ENCODE measurements at places on chromosomes 16 and 17.
A peak's percentile ranks its signal among the peaks of the same experiment; 100 is the strongest.

DNA sequence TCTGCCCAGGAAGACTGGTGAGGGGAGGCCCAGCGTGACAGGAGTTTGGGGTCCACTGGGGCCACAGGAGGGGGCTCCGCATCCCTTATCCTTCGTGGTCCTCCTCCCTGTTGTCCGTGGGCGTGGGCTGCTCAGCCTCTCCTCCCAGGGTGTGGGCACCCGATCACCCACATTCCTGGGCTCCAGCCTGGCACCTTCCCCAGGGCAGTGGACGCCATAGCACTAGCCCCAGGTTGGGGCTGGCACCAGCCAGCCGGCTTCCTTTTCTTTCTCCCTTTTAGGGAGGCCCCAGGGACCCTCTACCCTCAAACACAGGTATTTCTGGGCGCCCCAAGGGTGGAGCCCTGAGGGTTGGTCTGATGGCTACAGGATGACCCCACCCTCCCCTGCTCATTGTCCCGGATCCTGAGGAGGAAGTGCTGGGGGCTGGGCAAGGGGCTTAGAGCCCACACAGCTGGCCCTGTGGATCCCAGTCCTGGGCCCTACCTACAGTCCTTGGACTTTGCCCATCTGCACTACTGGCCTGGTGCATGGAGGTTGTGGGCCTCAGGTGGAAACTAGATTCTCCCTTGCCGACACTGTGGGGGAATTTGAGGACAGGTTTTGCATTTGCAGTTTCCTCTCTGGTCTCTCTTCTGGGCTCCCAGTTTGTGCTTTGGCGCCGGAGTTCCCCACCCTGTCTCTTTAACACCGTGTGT lies 1.1 kb downstream of the KIF1C start:
- DNase-seq = peak; percentile 16

GRCh38 chr16:28149011-28149888 lies 62.5 kb downstream of the XPO6 start:
- no peak for DNase-seq

DNA sequence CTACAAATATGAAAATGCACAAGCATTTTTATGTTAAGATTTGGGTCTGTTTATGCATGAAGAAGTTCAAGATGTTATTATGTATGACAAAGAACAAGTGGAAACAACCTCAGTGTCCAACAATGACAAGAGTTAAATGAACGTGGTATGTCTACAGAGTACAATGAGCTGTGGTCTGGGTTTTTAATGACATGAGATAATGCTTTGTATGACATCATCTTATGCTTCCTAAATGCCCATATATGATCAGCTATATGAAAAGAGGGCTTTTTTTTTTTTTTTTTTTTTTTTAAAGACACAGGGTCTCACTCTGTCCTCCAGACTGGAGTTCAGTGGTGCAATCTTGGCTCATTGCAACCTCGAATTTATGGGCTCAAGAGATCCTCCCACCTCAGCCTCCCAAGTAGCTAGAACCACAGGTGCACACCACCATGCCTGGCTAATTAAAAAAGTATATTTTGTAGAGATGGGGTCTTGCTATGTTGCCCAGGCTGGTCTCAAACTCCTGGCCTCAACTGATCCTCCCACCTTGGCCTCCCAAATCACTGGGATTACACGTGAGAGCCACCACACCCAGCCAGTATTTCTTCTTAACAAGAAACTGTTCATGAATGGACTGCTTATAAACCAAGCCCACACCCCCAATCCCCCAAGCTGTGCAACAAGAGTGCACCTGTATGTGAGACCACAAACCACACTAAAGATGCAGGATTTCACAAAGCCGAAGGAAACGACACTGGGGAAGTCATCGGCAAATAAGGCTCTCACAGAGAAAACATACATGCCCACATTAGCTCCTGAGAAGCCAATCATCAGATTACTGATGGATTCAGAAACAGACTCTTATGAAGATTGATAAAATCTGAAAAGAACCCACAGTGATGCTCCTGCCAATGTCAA lies 114.5 kb downstream of the CPPED1 start:
- DNase-seq = no peak

- peak; percentile 93 for DNase-seq
These were observed 22.4 kb upstream of the TEKT1 start for GRCh38 chr17:6853764-6854442.

DNA sequence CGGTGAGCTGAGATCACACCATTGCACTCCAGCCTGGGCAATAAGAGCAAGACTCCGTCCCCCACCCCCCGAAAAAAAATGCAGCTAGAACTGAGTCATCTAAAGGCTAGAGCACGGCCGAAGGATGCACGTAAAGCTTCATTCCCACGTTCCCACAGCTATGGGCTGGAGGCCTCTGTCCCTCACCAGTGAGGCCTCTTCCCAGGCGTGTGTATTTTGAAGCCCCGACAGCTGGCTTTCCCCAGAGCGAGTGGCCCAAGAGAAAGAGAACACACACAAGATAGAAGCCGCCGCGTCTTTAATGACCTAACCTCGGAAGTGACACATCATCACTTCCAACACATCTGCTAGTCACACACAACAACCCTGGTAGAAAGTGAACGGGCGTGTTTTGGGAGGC lies 6.6 kb upstream of the KCTD5 start:
- DNase-seq = no peak

GRCh38 chr17:8117367-8117979 lies 841 bp downstream of the ALOXE3 start:
- DNase-seq = peak; percentile 29

GRCh38 chr17:22286337-22287041 lies 594.2 kb downstream of the KCNJ18 start:
- no peak for DNase-seq

DNA sequence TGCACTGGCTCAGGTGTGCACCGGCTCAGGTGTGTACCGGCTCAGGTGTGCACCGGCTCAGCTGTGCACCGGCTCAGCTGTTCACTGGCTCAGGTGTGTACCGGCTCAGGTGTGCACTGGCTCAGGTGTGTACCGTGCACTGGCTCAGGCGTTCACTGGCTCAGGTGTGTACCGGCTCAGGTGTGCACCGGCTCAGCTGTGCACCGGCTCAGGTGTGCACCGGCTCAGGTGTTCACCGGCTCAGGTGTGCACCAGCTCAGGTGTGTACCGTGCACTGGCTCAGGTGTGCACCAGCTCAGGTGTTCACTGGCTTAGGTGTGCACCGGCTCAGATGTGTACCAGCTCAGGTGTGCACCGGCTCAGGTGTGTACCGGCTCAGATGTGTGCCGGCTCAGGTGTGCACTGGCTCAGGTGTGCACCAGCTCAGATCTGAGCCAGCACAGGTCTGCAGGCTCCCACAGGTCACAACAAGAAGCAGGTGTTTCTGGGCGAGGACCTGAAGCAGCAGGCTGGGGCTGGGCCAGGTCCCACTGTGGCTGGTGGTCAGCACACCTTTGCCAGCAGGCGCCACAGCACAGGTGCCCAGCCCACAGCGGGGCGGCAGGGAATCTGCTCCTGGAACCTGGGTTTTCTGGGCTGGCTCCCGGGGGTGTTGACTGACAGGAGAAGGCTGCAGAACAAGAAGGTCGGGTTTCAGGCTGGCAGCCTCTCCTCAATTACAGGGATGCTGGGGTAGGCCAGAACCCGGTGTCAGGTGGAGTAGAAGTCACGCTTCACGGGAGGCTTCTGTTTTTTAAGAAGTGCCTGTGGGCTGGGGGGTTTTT lies 17.2 kb downstream of the METRNL start:
- no peak for DNase-seq

- peak; percentile 79 for DNase-seq
These were observed 2.3 kb upstream of the LHX1 start for GRCh38 chr17:36934692-36935630.

DNA sequence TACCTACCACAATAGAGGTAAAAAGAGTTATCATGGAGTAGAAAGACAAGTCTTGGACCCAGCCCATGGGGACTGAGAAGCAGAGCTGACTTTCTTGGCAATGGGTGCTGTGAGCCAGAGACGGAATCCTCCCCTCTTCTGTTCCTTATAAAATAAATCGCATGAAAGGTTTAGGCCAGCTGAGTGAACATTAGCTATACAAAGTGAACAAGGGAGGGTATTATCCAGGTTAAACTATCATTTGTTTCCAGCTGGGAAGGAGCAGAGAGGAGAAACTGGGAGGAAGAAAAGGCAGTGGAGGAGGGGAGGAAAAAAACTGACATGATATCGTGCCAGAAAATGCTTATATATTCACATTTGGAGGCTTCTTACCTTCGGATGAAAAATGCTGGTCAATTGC lies 13.3 kb upstream of the PAFAH1B1 start:
- DNase-seq = no peak

DNA sequence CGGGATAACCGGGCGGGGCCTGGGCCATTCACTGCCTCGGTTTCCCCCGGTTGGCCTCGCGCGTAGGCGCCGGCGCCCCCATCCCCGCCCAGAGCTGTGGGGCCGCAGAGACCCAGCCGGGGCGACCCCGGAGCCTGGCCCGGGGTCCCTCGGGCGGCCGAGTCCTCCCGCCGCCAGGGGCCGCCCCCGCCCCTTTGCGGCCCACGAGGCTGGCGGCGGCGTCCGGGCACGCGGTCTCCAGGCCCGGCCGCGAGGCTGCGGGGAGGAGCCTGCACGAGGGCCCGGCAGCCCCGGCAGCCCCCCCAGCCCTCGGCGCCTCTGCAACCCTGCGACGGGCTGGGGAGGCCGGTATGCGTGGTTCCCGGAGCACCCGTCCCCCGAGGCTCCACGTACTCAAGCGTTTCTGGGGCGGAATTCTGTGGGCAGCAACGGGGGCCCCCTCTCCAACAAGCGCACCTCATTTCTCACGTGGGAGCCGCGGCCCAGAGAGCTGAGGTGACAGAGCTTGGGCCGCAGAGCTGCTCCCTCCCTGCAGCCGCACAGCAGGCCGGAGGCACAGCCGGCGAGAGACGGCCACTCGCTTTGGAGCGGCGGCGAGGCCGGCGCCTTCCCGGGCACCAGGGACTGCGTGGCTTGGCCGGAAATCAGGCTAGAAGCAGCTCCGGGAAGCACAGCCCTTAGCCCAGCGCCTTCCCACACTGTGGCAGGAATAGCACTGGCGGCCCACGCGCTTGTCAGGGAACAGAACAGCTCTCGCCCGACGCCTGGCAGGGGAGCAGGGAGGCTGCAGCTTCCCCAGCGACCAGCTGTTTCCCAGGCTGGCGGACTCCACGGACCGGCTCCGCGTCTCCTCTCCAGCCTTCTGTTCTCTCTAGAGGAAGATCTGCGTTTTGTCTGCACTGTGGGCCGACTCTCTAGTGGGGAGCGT lies 867 bp upstream of the LIMD2 start:
- DNase-seq = peak; percentile 78

- DNase-seq = no peak
These were observed 227.1 kb upstream of the ZFHX3 start for GRCh38 chr16:73275024-73275423.

- DNase-seq = no peak
These were observed 32.8 kb downstream of the DNAH2 start for GRCh38 chr17:7750321-7750821.

DNA sequence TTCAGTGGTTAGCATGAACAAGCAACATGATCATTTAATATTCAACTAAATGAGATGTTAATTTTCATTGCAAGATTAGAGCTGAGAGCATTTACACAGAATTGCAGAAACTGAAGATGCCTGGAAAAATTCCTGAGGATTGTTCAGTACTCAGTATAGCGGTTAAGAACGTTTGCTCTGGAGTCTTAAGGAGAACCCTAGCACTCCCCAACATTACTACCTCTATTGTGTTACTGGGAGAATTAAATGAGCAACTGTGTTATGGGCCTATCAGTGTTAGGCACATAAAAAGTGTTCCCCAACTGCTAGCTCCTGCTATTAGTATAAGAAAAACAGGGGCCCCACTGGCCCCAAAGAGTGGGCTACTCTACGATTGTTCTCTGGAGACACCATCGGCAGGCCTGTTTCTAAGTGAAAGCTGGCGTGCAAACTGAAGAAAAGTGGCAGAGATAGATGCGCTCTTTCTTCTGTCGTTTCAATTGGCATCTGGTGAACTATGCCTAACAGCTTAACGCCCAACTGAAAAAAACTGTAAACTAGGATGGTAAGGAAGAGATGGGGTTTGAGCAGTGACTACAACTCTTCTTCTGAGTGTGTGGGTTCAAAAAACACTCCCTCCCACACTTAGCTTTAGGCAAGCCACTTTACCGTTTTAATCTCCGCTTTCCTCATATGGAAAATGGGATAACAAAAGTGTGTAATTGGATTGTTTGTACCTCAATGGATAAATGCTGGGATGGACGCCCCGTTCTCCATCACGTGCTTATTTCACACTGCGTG lies 1.3 kb downstream of the CDR2 start:
- DNase-seq = no peak

GRCh38 chr17:82967268-82968032 lies 112.0 kb upstream of the METRNL start:
- no peak for DNase-seq

DNA sequence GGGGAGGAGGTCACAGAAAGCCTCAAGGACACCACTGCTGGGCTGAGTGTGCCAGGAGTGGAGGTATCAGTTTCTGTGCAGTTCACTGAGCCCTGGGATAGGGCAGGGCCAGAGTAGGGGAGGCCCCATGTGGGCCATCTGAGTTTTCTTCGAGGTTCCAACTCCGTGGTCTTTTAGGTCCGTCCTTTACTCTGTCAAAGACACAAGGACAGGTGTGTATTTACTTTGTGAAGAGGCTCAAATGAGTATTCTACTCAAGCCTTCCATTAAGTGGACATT lies 59.5 kb downstream of the USP22 start:
- DNase-seq = no peak

DNA sequence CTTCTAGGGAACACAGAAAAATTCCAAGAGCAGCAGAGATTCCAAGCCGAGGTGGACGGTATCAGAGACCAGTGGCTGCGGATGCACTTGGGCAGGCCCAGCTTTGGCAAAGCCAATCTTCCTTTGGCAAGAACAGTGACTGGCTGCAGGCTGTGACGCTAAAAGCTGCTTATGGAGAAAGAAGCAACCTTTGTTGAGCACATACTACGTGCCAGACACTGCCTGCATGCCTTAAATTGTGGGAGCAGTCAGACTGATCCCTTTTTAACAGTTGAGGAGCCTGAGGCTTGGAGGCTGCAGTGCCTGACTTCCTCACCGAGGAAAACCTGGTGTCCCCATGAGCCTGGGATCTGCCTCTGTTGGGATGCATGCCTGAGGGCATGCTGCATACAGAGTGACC lies 69.0 kb upstream of the AMZ2 start:
- no peak for DNase-seq

GRCh38 chr17:31525801-31526549 lies 134.5 kb downstream of the RAB11FIP4 start:
- DNase-seq = peak; percentile 63

GRCh38 chr17:64343833-64344637 lies 46.6 kb downstream of the PECAM1 start:
- DNase-seq = peak; percentile 19

GRCh38 chr17:36066365-36066985 lies 2.4 kb downstream of the CCL18 start:
- DNase-seq = no peak

All from mesendoderm (in vitro differentiated cells).